Left cardiac atrium (tissue), 4 donors: ENCODE measurements at places on chromosomes 12 and 14. TPM values are rescaled to one million over a fixed set of nuclear protein-coding genes. Genes with fewer than 3 reads are reported as not detected.
A peak's percentile ranks its signal among the peaks of the same experiment; 100 is the strongest.

- DNase-seq, result peak; percentile 47
Measured at GRCh38 chr12:93785249-93786010, 108.3 kb downstream of the CRADD start.

- peak; percentile 20 for DNase-seq
Measured at GRCh38 chr14:41285186-41285748, 321.4 kb upstream of the LRFN5 start.

Gene SP7
- total RNA-seq, result not detected

Gene SERPINA1
- 7.1 TPM for total RNA-seq

Gene FOXA1
- not detected for total RNA-seq

- no peak for DNase-seq
Measured at GRCh38 chr12:7128681-7129286, at the start of gene RBP5. Gene RBP5, minus strand, starts transcription at chr12:7128889. Its CDS starts 114 bp downstream, at chr12:7128775.

DNA sequence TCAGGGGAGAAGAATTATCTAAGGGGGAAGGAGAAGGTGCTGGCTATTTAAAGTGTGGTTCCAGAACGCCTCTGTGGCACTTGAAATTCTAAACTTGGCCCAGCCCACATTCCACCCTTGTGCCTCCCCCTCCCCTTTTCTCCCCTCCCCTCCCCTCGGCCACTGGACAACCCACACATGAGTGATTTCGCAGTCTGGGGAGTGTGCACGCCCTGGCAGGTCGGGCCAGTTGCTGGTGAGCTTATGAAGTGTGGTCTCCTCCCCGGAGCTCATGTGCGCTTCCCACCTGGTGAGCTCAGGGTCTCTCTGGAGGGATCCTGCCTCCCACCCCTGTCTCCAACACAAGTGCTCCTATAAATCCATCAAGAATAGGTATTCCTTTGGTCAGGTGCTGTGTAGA is at the start of gene SLC6A13:
Gene SLC6A13 (minus strand): TSS at position 20 of the 400 bp plus-strand sequence. CDS start 2,784 bp downstream, outside the sequence.
- DNase-seq, result peak; percentile 26

- DNase-seq, result no peak
Measured at GRCh38 chr12:68354977-68355541, 22.9 kb upstream of the MDM1 start.

DNA sequence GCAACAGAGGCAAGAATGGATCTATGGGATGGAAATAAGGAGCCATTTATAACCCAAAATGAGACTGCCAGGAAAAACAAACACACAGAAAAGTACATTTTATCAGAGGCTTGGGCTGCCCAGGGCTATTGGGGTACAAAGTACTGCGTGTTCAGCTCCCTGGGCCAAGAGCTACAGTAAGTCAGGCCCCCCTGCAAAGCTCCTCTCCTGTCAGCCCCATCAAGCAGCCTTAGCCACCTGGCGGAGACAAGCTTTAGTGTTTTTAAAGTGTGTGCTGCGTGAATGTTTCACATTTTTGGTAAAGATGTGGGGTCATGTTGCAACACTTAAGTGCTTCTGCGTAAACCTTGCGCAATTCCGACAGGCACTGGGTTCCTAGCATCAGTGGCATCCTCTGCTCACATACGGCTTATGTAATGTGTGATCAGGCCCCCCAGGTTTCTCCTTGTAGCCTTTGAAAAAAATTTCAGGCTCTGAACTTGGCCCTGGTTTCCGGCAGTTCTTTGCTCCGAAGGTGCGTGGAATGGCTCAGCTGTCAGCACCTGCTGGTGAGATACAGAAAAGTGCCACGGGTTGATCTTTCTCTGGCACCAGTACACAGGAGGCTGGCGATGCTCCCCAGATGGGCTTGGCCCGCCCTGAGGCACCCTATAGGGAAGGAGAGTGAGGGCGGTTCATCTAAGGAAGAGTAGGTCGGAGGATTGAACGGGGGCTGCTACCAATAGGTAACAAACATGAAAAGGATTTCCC is 198.7 kb upstream of the EEA1 start:
- DNase-seq, result peak; percentile 79

DNA sequence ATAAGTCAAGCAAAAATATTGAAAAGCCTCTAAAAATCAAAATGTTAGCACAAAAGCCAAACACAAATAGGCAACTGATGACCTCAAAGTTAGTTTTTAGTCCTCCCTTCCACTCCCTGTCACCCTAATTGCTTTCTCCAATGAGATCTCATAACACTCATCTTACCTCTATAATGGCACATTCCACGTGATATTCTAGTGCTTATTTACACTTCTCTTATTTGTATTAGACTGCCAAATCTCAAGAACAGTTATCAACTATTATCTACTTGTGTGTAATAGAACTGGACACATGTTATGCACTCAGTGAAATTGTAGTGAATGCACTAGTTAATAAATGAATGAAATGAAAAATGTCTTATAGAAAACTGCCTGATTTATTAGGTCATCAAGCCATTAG is 55.5 kb upstream of the AVPR1A start:
- DNase-seq, result no peak

Gene EPYC
- not detected for total RNA-seq

- DNase-seq, result no peak
Measured at GRCh38 chr14:24774187-24774915, 140.4 kb upstream of the GZMB start.

DNA sequence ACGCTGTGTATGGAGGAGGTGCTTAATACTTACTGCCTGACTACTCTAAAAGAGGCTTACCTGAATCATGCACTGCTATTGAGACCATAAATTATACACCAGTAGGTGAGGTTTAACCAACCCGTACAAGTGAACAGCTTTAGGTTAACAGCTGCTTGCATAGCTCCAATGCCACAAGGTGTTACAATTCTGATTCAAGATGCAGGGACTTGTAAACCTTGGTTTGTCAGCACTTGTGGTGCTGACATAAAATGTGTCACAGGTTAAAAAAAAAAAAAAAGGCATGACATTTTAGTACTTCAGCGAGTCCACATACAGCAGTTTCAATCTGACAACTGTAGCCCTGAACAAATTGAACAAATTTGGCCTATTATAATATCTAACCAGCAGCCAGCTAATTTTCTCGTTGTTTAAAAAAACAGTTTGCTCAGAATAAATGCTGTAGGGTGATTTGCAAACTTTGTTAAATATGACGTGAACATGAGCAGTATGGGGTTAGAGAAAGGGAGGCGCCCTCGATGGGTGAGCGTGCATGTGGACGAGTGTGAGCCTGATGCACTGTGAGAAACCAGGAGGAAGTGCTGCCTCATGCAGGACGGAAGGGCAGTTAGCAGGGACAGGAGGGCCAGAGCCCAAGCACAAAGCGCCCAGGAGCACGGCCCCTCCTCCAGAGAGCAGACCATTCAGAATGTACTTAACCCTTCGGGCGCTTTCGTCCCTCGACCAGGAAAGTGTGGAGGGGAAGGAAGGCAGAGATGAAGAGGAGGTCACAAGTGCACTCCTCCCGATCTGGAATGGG is 44.7 kb downstream of the TCHP start:
- DNase-seq, result peak; percentile 50

Gene FRMD6
- total RNA-seq, result 11.5 TPM

Gene CEBPE
- not detected for total RNA-seq

Gene TMEM132D
- total RNA-seq, result not detected

GRCh38 chr12:107109726-107110719 is 16.7 kb upstream of the CRY1 start:
- no peak for DNase-seq

GRCh38 chr14:29804481-29805266 is 123.0 kb downstream of the PRKD1 start:
- no peak for DNase-seq

- no peak for DNase-seq
Measured at GRCh38 chr14:42563313-42563712, 956.6 kb downstream of the LRFN5 start.

- no peak for DNase-seq
Measured at GRCh38 chr14:101288436-101289229, 272.7 kb upstream of the DIO3 start.

GRCh38 chr12:75954041-75954440 is 77.5 kb downstream of the PHLDA1 start:
- no peak for DNase-seq

Gene KERA
- not detected for total RNA-seq

GRCh38 chr14:61255968-61256367 is 25.2 kb downstream of the TMEM30B start:
- no peak for DNase-seq

Gene GDF3
- total RNA-seq, result 0.26 TPM
